Nucleus accumbens (tissue), 56 donors: ENCODE measurements at places on chromosomes 1 and 21.

DNA sequence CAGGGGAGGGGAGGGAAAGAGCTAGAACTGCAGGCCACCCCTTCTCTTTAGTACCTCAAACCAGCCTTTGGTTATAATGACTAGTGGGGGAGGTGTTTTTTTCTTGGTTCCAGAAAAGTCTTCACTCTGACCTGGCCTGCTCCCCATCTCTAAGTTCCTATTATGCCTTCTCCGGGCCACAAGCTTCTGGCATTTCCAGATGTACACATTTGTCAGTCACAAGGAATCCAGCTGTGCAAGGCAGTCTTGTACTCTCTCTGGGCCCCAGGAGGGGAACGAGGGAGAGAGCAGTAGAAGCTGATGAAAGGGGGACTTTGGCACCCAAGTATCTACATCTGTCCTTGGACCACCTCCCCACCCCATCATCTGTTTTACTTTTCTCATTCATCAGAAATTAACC is 2.7 kb upstream of the FALEC start:
- no peak for DNase-seq

GRCh38 chr21:35900539-35900938 is 159.8 kb downstream of the SETD4 start:
- no peak for DNase-seq

GRCh38 chr1:26164036-26164860 is 4.5 kb downstream of the C1orf232 start:
- DNase-seq = peak; percentile 57

DNA sequence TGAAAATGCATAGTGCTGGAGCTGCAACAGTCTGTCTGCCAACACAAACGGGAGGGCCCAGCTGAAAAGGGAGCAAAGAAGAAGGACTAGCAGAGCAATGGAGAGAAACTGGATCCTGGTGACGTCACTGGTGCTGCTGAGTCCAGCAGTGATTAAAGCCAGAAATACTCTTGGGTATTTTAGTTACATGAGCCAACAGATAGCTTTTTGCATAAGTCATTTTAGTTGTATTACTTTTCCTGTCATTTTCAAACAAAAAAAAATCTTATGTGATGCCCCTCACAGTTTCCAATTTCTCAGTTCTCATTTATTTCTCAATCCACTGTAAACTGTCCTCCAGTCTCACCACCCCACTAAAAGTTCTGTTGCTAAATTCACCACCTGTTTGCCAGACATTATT is 38.7 kb upstream of the NEK7 start:
- no peak for DNase-seq
